ENCODE measurements at places on chromosomes 16 and 17.

DNA sequence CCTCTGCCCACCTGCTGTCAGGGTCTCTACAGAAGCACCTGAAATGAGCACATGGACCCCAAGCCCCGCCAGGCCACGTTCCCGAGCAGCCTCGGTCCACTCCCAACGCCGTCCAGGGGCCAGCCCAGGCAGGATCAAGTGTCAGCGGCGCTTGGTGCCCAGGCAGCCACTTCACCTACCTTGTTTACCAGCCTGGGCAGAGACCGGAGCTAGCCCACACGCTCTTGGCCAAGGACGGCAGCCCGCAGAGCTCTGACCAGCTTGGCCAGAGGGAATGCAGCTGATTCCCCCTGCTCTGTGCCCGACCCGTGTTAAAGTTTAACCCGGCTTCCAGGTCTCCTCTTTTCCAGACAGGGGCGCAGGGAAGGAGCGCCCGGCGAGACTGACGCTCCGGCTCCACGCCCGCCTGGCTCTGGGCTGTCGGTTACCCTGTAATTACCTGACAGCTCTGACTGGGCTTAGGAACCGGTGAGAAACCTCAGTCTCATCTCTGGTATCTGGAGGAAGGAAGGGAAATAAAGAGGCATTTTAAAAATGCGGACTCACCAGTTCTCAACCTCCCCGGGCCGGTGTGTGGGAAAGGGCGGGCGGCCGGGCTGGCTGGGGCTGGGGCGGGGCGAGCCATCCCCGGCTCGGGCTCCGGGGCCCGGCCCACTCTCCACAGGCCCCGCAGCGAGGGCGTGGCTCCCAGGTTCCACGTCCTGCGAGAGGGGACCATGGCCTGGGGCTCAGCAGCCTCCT lies 4.6 kb downstream of the KIFC3 start:
- no peak for DNase-seq

GRCh38 chr17:42055496-42055895 lies 5.1 kb upstream of the C17orf113 start:
- DNase-seq = no peak

DNA sequence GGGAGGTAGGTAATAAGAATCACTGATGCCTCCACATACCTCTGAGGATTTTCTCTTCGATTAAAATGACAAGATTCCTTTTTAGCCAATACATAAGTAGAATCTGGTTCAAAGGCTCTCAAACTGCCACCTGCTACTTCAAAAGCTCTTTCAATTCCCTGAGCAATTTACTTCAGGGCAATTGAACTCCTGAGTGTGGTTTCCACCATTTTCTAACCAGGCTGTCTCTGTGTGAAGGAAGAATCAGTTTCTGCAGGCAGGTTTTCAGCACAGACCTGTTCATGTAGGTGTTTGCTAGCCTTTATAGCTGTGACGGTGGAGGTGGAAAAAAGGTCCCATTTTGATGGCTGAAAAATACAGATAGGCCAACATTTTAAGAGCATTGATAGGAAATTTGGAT lies 18.2 kb upstream of the HS3ST3B1 start:
- no peak for DNase-seq

GRCh38 chr16:48383877-48384519 lies 1.2 kb downstream of the SIAH1 start:
- peak; percentile 28 for DNase-seq

- DNase-seq = no peak
Measured at GRCh38 chr16:88197481-88198456, 185.0 kb upstream of the ZNF469 start.

- peak; percentile 1 for DNase-seq
Measured at GRCh38 chr17:70172923-70173322, 3.6 kb downstream of the KCNJ2 start.

DNA sequence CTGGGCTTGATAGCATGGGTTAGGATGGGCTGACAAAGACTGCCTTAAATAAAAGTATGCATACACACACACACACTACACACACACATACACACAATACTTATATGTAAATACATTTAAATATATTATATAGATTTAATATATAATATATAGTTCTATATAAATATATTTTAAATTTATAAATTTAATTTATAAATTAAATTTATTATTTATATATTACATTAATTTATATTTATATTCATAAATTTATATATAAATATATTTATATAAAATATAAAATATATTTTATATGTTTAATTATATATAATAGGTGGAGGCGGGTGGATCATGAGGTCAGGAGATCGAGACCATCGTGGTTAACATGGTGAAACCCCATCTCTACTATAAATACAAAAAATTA lies 83.2 kb downstream of the CDH13 start:
- DNase-seq = no peak

DNA sequence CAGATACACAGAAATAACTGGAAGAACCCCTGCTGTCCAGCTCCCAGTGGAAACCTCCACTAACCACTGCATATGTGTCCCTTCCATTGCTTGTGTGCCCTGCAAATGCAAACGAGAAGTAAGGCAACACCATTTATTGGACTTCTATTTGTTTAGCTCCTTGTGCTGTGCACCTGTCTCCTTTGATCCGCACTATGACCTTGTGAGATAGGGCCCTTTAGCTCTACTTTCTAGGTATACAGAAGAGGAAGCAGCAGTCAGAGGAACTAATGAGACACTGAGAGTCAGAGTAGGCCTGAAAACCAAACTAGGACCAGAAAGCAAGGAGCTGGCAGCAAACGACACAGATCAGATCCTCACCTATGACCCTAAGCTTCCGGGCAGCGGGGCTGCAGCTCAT lies 22.4 kb downstream of the SOX9 start:
- no peak for DNase-seq

- DNase-seq = peak; percentile 48
Measured at GRCh38 chr17:61490540-61490975, 38.3 kb downstream of the TBX4 start.

- DNase-seq = no peak
Measured at GRCh38 chr17:70074956-70075355, at the start of gene KCNJ16. TSS of gene KCNJ16 (plus strand) at chr17:70075225. CDS start at chr17:70132088, 56,863 bp downstream.

DNA sequence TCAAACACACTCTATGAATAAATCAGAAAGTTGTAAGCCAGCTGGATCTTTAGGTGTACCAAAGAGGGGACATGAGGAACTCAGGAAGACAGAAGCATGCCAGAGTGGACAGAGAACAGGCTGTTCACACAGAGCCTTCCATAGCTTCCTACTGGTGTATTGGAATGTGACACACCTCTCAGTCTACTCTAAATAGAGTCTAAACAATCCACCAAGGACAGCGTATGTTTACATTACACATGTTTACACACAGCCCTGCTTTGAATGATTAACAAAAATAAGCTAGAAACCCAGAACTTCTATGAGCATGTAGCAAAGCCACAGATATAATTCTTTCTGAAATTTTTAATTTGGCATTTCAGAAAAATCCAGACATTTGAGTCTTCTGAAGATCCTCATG lies 1279.0 kb upstream of the CDH8 start:
- no peak for DNase-seq

- peak; percentile 6 for DNase-seq
Measured at GRCh38 chr16:47928008-47928407, 227.8 kb downstream of the ABCC12 start.

DNA sequence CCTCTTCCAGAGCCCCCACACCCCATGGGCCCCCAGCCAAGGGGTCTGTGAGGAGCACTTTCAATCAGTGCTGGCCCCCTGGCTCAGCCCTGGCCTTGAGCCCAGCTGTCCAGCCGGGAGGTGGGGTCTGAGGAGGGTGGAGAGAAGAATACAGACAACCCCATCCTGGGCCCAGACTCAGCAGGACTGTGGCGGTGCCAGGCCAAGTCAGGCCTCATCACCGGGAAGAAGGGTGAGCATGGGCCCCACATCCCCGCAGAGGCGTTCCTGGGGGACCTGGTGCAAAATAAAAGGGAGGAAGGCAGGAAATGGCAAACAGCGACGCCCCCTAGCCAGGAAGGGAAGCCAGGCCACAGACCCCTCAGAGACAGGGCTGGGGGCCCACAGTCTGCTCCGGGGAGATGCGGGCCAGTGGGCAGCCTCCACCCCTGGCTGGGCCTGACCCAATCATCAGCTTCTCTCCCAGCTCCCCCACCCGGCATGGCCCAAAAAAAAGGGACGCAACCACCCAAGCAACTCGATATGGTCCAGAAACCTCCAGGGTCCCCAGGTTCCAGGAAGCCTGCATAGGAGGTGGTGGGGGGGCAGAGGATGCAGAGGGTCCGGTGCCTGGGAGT lies 20.6 kb downstream of the ZNF423 start:
- DNase-seq = peak; percentile 53

- no peak for DNase-seq
Measured at GRCh38 chr16:56631832-56632155, 665 bp upstream of the MT1M start.

DNA sequence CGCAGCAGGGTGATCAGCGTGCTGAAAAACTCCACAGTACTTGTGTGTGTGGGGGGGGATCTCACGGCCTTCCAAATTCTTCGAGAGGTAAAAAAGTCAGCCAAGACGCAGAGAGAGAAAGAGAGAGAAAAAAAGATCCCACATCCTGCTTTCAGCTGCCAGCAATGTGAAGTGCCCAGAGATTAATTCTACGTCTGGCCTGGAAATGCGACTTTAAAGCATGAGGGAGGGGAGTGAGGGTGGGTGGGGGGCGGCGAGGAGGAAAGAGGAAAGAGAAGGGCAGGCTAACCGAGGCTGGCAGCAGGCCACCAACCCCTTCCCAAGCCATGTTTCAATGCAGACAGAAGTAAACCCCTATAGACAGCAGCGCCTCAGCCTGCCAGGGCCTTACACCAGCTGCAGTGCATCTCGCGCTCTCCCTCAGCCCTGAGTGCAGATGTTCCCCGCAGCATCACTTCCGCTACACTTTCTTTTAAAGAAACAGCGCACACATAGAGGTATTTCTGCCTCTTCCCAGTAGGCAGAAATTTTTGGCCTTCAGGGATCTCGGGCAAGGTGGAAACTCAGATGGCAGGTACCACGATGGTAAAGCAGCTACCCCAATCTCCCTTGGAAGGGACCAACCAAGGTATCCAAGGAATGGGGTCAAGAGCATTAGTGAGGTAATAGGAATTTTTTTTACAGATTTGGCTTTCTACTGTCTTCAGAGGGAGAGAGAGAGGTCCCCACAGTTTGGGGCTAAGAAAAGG lies 87.8 kb downstream of the SMG6 start:
- peak; percentile 88 for DNase-seq

DNA sequence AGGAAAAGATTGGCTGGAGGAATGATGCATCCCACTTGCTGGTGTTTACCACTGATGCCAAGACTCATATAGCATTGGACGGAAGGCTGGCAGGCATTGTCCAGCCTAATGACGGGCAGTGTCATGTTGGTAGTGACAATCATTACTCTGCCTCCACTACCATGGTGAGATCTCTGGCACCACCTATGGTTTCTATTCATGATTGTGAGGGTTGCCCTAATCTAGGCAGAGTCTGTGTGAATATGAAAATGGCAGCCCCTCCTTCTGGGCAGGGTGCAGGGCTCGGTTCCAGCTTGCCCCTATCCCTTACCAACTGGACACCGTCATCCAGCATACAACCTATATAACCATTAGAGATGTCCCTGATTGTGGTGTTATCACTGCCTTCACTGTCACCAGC lies 33.4 kb downstream of the ITGB3 start:
- no peak for DNase-seq

GRCh38 chr16:3501783-3502400 lies 1.1 kb downstream of the CLUAP1 start:
- no peak for DNase-seq

GRCh38 chr17:82912484-82913089 lies 72.8 kb upstream of the ZNF750 start:
- DNase-seq = no peak

GRCh38 chr17:64679710-64680216 lies 17.7 kb upstream of the SMURF2 start:
- peak; percentile 81 for DNase-seq
